ENCODE measurements at places on chromosomes 13 and 19.
A peak's percentile ranks its signal among the peaks of the same experiment; 100 is the strongest.

DNA sequence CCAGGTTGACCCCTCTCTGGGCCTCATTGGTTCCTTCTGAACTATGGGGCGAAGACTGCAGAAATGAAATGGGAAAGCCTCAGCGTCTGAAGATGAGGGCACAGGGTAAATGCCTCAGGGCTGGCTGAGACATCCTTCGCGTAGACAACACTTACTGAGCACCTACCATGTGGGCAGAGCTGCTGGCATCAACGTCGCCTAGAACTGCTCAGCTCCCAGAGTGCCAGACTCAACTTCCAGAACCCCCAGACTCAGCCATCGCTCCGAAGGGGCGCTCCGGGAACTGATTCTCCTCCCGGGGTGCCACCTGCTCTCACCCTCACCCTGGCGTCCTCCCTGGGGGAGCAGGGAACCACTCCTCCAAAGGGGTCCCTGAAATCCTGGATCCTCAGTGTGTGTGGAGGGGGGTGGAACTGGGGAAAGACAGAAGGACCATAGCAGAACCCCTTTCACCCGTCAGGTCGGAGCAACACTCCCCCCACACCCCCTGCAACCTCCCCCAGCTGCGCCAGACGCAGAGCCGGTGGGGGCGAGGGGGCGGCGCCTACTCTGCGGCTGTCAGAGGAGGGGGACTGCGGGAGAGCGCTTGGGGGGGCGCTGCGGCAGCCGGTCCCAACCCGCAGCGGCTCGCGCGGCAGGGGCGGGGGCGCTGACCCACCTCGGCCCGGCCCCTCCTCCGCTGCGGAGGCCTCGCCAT lies 8.2 kb upstream of the NFIC start:
- peak; percentile 35 for DNase-seq

- DNase-seq: no peak
Measured at GRCh38 chr13:113179374-113180230, 21.2 kb downstream of the PROZ start.

GRCh38 chr13:23883255-23883654 lies 5.9 kb downstream of the MIPEP start:
- no peak for DNase-seq

GRCh38 chr13:75423946-75424345 lies 58.0 kb downstream of the TBC1D4 start:
- no peak for DNase-seq

DNA sequence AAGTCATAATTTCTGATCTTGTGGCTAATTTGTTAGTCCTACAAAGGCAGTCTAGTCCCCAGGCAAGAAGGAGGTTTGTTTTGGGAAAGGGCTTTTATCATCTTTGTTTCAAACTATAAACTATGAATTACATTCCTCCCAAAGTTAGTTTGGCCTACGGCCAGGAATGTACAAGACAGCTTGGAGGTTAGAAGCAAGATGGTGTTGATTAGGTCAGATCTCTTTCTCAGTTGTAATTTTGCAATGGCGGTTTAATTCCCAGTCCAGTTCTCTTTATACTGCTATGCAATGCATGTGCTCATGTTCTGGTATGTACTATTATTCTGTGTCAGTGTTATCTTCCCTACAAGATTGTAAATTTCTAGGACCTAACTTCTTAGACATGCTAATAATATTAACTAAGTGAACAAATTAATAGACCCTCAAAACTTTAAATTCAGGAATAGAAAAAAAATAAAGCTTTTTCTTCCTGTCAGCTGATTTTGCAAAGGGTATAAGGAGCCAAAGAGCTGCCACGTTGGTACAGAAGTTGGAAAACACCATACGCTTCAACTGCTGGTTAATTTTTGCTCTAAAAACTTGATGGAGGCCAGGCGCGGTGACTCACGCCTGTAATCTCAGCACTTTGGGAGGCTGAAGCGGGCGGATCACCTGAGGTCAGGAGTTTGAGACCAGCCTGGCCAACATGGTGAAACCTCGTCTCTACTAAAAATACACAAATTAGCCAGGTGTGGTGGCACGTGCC lies 1.3 kb upstream of the DNAJC15 start:
- DNase-seq: no peak

- no peak for DNase-seq
Measured at GRCh38 chr13:110700641-110701040, 5.3 kb downstream of the CARS2 start.

DNA sequence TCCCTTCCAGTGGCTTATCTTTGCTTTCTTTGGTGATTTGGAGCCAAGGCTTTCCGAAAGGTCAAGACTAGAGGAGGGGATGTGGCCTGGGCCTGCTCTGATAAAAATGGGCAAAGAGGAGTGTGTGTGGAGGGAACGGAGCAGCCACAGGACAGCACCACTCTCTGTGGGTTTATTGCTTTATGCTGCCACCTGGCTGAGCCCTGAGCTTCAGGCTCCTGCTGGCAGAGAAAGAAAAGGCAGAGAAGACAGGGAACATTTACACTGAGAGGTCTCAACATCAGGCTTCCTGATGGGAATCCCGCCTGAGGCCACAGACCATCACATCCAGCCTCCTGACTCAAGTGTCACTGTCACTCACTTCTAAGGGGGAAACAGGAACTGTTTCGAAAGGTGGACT lies 9.2 kb upstream of the GSX1 start:
- no peak for DNase-seq

DNA sequence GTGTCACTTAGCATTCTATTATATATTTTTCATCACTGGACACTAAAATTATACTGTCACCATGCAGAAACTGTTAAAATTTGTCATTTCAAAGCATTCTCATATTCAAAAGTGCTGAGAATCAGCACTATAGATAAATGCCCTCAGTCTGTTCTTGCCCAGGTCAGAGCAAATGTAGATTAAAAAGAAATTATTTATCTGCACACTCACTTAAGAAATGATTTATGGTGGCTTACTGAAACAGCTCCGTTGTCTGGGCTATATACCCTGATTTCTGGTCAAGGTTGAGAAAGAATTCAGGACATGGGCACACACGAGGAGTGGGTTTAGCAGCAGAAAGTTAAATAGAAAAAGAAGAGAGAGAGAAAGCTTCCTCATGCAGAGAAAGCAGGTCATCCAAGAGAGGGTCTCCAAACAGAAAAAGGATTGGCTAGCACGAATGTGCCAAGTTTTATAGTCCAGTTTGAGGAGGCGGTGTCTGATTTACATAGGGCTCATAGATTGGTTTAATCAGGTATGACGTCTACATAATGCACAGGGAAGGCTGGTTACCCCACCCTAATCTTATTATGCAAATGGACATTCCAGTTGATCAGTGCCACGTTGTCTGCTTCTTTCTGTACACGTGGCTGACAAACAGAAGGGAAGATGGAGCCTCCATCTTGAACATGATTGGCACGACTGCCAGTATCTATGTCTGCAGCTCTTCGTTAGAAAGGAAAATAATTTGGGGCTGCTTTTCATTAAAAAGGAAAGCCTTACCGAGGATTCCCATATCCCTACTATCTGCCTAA lies 47.3 kb upstream of the N4BP2L1 start:
- no peak for DNase-seq

DNA sequence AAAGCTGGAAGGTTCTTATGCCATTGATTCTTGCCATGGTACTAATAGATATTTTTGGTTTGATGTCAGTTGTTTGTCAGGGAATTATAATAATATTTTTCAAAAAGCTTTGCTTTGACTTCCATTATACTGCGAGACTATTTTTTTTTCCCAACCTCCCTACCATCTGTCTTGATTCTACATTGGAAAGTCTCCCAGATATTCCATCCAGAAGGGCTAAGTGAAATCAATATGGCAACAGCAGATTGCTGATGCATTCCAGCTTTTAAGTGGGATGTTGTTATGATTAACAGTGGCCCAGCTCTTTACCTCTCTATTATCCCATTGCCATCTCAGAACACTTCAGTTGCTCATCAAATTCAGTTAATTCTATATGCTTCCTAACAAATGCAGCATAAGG lies 247.4 kb downstream of the OXGR1 start:
- no peak for DNase-seq

DNA sequence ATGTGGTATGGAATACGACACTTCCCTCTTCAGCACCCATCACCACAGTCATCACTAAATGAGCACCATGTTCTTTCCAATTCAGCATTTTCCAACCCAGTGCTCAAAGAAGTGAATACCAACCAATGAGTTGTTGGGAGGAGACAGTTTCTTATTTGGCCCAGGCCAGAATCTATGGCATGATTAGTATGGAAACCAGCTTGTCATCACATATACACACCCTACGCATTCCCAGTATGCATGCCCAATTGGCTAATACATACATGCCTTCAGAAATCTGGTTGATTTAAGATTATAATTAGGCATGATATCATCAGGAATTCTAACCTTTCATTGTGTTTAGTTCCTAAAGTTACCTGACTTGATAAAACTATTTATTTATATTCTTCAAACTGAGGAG lies 430.0 kb downstream of the DIAPH3 start:
- no peak for DNase-seq

- no peak for DNase-seq
Measured at GRCh38 chr19:2428756-2429711, 1.6 kb upstream of the TIMM13 start.

DNA sequence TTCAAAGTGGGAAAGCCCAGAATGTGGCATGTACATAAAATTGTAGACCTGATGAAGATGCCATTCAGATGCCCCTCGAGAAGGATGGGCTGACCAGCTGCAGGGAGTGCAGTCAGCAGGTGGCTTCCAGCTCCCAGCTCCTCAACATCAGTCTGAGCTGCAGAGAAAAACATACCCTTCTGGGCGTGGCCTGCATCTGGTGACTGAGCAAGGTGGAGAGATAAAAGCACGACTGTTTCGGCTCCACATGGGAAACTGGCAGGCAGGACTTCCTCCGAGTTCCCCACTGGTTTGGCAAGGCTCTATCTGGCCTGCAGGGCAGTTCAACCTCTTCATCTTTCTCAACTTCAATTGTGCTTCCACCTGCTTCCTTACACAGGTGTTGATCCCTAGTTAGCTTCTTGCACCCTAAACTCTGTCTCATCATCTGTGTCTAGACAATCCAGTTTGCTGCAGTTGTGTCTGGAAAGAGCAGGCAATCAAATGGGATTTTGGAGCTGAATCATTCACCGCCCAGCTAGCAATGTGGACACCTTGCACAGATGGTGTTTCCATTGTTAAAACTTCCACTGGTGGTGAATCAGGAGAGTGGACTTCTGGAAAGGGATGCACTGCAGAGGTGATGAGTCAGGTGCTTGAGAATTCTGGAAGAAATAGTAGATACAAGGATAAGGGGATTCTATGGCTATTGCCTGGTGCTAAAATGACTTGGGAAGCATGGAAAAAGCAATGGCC lies 56.8 kb downstream of the POLR1D start:
- no peak for DNase-seq

DNA sequence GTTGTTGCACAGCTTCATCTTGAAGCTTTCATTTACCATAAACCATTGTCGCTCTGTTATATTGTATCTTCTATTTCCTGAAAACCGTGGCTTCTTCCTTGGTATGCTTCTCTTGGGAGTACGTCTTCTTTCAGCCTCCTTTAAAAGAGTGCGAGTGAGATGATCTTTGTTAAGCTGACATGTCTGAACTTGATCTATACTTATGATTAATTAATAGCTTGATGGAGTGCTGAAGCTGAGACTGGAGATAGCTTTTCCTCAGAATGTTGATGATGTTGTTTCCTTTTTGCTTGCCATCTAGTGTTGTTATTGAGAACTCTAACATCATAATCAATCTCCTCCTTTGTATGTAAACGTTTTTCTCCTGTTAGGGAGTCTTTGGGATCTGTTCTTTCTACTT lies 529.3 kb upstream of the SPRY2 start:
- no peak for DNase-seq

DNA sequence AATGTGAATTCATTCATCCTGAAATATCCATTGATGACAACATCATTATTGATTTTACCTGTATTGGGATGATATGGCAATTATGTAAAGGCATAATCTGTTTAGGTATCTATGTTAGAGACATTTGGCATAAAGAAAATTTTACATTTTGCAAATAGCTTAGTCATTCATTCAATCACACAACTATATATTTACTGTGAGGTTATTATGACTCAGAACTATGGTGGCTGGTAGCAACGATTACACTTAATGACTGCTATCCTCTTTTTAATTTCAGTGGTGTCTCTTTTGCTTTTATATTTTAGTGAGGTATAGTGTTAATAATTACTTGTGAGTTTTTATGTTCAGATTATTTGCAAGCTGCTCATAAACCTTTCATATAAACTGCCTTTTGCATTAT lies 955.9 kb downstream of the SLITRK6 start:
- DNase-seq: no peak

DNA sequence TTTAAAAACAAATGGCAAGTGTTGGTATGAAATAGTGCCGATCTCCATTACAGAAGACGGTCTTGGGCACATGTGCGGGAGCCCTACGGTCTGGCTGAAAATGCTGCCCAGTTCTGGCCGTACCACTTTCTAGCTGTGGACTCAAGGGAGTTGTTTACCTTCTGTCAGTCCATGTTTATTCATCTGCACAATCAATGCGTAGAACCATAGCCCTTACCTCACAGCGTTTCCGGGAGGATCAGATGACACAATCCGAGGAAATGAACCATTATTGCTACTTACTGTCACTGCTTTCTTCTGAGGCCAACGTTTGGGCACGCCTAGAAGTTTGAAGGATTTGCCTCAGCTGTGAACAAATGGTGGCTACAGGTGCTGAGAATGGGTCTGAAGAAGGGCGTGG lies 31.2 kb downstream of the GADD45B start:
- DNase-seq: peak; percentile 59

GRCh38 chr13:37475151-37475550 lies 123.4 kb downstream of the POSTN start:
- DNase-seq: no peak

DNA sequence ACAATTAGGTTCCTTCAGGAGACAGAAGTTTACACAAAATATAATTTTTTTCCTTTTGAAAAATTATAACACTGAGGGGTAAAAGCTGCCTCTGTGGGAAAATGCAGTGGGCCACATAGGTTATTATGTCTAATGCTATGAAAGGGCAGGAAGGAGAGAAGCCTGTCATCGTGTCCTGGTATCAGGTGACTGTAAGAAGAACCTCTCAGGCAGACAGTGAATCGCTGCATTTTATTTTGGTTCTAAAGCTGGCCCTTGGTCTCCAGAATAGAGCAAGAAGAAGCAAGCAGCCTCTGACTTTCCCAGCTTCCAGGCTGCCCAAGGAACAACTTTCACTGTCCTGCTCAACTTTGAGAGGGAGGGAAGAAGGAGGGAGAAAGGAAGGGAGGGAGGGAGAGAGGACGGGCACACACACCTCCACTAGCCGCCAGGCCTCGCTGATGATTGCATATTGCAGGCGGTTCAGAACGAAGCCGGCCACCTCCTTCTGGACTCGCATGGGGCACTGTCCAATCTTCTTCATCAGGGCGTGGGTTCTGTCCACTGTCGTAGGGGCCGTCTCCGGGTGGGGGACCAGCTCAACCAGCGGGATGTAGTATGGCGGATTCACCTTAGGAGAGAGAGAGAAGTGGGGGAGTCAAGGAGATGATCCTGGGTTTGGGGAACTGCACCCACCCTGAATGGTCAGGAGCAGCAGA lies 93.8 kb downstream of the CRYL1 start:
- DNase-seq: no peak

DNA sequence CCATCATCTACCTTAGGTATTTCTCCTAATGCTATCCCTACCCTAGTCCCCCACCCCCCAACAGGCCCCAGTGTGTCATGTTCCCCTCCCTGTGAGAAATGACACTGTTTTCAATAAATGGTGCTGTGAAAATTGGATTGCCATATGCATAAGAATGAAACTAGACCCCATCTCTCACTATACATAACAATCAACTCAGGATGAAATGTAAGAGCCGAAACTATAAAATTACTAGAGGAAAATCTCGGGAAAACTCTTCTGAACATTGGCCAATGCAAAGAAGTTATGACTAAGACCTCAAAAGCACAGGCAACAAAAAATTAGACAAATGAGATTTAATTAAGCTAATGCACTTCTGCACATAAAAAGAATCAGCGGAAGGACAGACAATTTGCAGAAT lies 138.2 kb downstream of the SUCLA2 start:
- no peak for DNase-seq

Data from CD4-positive, alpha-beta T cell treated with Interferon gamma for 1 hour (primary cell).